ENCODE measurements at places on chromosomes 5 and 9. TPM values are rescaled to one million over a fixed set of nuclear protein-coding genes. Genes with fewer than 3 reads are reported as not detected.
A peak's percentile ranks its signal among the peaks of the same experiment; 100 is the strongest.

DNA sequence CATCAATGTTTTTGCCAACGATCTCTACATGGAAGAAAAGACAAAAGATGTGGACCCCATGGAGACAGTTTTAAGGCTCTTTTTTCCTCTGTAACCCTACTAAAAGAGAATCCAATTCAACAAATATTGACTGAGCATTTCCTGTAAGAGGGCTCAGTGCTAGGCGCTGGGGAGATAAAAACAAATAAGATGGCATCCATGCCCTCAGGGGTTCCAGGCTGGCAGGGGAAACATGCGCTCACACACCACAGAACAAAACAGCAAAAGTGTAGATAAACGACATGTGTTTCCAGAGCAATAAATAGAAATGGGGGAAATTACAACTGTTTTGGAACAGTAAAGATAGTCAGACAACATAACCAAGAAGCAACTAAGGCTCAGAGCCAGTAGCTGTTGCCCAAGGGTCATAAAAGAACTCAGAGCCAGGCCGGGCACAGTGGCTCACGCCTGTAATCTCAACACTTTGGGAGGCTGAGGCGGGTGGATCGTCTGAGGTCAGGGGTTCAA lies 25.2 kb downstream of the ZNF608 start:
- DNase-seq, result no peak
- H3K27me3 ChIP-seq, result no peaks in the 10 kb centered on the region
- no peaks in the 10 kb centered on the region for H3K36me3 ChIP-seq
- no peak overlapping the region for H3K27ac ChIP-seq

DNA sequence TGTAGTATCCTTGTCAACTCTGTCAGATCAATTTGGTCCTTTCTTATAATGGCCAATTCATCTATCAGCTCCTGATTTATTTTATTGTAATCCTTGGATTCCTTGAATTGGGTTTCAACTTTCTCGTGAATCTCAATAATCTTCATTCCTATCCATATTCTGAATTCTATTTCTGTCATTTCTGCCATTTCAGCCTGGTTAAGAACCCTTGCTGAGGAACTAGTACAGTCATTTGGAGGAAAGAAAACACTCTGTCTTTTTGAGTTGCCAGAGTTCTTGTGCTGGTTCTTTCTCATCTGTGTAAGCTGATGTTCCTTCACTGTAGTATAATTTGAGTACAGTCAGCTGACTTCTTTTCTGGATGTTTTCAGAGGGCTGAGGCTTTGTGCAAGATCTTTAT lies 84.5 kb downstream of the CETN3 start:
- H3K4me3 ChIP-seq, result no peak overlapping the region
- no peaks in the 10 kb centered on the region for H3K27me3 ChIP-seq
- no peaks in the 10 kb centered on the region for H3K36me3 ChIP-seq
- H3K27ac ChIP-seq, result no peak overlapping the region

- H3K27me3 ChIP-seq, result no peaks in the 10 kb centered on the region
- no peaks in the 10 kb centered on the region for H3K4me1 ChIP-seq
- peak overlapping the region; percentile 20 for H3K27ac ChIP-seq
- no peaks in the 10 kb centered on the region for H3K36me3 ChIP-seq
Observed at GRCh38 chr5:139710319-139711066, 62.3 kb downstream of the CXXC5 start.

Gene FOXD4
- 0.85 TPM for total RNA-seq

DNA sequence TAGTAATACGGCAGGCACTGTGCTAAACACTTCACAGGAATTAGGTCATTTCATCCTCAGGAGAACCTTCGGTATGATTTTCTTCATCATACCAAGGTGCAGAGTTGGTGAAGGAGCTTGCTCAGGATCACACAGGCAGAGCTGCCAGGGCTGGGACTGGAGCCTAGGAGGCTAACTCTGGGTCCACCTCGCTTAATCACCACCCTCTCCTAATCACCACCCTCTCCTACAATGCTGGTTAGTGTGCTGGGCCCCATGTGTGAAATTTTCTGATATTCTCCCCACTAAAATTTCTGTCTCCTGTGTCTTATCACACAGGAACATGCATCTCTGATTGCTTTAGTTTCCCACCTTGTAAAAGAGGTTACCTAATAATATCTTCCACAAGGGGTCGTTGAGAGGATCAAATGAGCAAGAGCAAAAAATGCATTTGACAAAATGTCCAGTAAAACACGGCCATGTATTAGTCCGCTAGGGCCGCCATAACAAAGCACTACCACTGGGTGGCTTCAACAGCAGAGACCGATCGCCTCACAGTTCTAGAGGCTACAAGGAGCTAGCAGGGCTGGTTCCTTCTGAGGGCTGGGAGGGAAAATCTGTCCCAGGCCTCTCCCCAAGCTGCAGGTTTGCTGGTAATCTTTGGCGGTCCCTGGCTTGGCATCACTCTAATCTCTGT lies 128.2 kb upstream of the NFIB start:
- no peak overlapping the region for H3K27ac ChIP-seq
- H3K27me3 ChIP-seq, result no peaks in the 10 kb centered on the region
- no peaks in the 10 kb centered on the region for H3K4me1 ChIP-seq
- H3K36me3 ChIP-seq, result no peaks in the 10 kb centered on the region
- no peak overlapping the region for H3K4me3 ChIP-seq

DNA sequence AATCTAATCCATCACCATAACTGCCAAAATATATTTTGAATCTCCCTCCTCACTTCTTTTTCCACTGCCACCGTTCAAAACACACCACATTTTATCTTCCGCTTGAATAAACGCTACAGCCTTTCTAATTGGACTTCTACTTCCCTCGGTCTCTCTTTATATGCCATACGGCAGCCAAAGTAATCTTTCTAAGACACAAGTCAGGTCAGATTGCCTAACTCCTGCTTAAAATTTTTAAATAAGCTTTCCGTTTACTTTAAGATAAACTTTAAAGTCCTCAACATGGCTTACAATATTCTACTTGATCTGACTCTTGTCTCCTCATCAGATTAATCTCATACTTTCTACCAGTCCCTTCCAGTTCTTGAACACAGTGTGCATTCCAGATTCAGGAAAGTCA lies 9.7 kb downstream of the AFF4 start:
- no peak overlapping the region for H3K27ac ChIP-seq
- no peaks in the 10 kb centered on the region for H3K27me3 ChIP-seq
- H3K4me3 ChIP-seq, result no peak overlapping the region
- no peaks in the 10 kb centered on the region for H3K4me1 ChIP-seq
- DNase-seq, result no peak

- no peaks in the 10 kb centered on the region for H3K27me3 ChIP-seq
- H3K27ac ChIP-seq, result no peak overlapping the region
- no peak overlapping the region for H3K4me3 ChIP-seq
- no peaks in the 10 kb centered on the region for H3K4me1 ChIP-seq
Observed at GRCh38 chr5:172085738-172086137, 79.3 kb upstream of the FBXW11 start.

DNA sequence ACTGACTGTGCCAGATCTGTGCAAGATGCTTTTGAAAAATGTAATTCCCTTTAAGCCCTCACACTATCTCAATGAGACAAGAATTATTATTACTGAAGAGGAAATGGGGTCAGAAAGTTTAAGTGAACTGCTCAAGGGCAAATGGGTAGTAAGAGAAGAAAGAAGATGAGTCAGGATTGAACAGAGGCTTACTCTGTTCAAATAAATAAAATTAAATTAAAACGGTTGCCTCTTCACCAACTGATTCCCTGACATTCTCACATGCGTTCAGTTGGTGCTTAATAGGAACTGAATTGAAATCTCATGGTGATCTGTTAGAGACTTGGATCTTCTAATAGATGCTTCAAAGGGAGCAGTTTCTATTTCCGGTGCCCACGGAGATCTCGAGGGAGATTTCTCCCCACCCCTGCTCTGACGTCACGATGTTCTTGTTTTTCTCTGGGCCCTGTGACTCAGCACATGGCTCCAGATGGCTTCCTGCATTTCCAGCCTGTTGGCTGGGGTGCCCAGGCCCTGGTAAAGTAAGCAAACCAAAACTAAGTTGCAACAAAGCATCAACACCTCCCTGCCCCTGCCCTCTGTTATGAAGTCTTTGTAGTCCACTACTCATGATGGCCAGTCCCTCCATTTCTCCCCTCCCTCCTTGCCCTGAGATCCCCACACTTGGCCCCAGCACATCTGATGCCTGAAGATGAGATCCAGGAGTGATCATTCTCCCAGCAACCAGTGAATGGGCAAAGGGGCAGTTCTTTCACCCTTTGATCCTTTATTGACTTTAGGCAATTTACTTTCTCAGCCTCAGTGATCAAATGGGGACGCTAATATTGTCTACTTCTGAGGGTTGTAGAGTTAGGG lies 106.1 kb upstream of the CPEB4 start:
- no peaks in the 10 kb centered on the region for H3K27me3 ChIP-seq
- DNase-seq, result peak; percentile 67
- peaks cover 6% of the 10 kb centered on the region for H3K4me1 ChIP-seq

DNA sequence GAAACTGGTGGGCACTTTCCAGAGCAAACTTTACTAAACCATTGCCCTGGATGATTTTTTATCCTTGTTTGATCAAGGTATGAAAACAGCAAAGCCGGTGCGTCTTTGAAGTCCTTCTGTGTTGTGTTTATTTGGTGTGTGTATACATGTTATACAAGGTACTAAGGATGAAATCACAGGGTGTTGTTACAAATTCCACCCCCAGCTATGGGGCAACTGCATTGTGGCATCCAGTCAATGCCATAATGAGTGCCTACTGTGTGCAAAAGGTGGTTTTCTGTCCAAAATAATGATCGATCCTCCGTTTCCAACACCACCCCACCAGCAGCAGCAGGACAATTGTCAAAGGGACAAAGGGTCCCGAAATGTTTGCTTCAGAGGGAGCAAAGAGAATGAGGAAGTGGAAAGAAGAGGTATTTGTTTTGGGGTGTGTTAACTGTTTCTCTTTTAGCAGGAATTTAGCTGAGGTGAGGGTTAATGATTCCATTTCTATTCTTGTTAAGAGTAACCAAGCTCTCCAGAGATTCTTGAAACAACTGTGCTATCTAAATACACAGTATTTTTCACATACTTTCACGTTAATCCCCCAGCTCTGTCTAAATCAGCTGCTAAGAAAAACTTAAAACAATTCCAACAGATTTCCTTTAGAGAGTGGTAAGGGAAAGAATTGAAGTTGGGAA lies 568.7 kb upstream of the KLF4 start:
- H3K4me3 ChIP-seq, result no peak overlapping the region
- H3K27me3 ChIP-seq, result no peaks in the 10 kb centered on the region
- peak overlapping the region; percentile 68 for H3K27ac ChIP-seq
- no peak for DNase-seq
- H3K36me3 ChIP-seq, result no peaks in the 10 kb centered on the region
- peaks cover 5% of the 10 kb centered on the region for H3K4me1 ChIP-seq

Gene AQP7
- 4.6 TPM for total RNA-seq

GRCh38 chr9:4678679-4679267 lies 596 bp upstream of the CDC37L1 start:
- peak overlapping the region; percentile 94 for H3K27ac ChIP-seq
- no peaks in the 10 kb centered on the region for H3K27me3 ChIP-seq
- peak overlapping the region; percentile 74 for H3K4me3 ChIP-seq

Gene LIFR
- 141 TPM for total RNA-seq

GRCh38 chr9:128635266-128636023 lies 21.2 kb downstream of the DYNC2I2 start:
- no peak overlapping the region for H3K4me3 ChIP-seq
- H3K27ac ChIP-seq, result peak overlapping the region; percentile 76
- H3K4me1 ChIP-seq, result peaks cover 4% of the 10 kb centered on the region
- no peaks in the 10 kb centered on the region for H3K36me3 ChIP-seq

Gene PPP3R2
- total RNA-seq, result 0.07 TPM

- H3K27ac ChIP-seq, result no peak overlapping the region
Observed at GRCh38 chr9:112572416-112572815, 85.8 kb downstream of the KIAA1958 start.

Gene CCL27
- total RNA-seq, result not detected

Gene DCTN3
- total RNA-seq, result 98.0 TPM

DNA sequence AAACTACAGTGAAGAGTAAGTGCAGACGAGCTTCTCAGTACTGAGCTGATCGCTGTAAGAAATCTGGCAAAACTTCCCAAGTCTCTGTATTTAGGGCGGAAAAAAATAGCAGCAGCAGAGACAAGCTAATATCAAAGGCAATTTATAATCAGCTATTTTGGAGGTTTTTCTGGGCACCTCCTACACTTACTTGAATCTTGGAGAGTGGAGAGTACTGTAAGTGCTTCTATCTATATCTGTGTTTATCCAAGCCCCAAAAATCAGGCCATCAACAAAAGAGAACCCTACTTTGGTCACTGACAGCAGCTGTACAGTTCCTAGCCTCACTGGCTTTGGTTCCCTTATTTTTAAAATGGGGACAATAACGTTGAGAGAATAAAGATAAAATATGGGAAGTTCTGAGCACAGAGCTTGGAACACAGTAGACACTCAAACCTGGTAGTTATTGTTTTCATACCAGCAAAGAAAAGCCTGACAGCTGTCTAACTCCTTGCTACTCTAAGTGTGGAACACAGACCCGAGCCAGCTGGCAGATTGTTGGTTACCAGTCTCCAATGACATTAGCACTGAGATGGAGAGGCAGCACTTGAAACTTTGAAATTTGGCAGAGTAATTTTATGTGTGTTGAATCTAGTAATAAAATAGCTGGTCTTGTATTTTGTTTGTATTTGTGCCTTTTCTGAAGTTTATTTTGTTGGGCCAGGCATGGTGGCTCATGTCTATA lies 96.0 kb upstream of the SLC28A3 start:
- no peak overlapping the region for H3K27ac ChIP-seq
- no peaks in the 10 kb centered on the region for H3K27me3 ChIP-seq
- no peaks in the 10 kb centered on the region for H3K36me3 ChIP-seq
- DNase-seq, result no peak
- H3K4me3 ChIP-seq, result no peak overlapping the region
- no peaks in the 10 kb centered on the region for H3K4me1 ChIP-seq

GRCh38 chr5:100550531-100551051 lies 15.4 kb downstream of the FAM174A start:
- H3K4me3 ChIP-seq, result no peak overlapping the region
- no peaks in the 10 kb centered on the region for H3K36me3 ChIP-seq
- H3K27ac ChIP-seq, result no peak overlapping the region
- no peaks in the 10 kb centered on the region for H3K27me3 ChIP-seq

Gene STX17
- 23.6 TPM for total RNA-seq

- no peaks in the 10 kb centered on the region for H3K27me3 ChIP-seq
- no peaks in the 10 kb centered on the region for H3K36me3 ChIP-seq
- H3K27ac ChIP-seq, result no peak overlapping the region
Observed at GRCh38 chr5:67310169-67310568, 113.6 kb upstream of the CD180 start.

Gene FBP2
- not detected for total RNA-seq

DNA sequence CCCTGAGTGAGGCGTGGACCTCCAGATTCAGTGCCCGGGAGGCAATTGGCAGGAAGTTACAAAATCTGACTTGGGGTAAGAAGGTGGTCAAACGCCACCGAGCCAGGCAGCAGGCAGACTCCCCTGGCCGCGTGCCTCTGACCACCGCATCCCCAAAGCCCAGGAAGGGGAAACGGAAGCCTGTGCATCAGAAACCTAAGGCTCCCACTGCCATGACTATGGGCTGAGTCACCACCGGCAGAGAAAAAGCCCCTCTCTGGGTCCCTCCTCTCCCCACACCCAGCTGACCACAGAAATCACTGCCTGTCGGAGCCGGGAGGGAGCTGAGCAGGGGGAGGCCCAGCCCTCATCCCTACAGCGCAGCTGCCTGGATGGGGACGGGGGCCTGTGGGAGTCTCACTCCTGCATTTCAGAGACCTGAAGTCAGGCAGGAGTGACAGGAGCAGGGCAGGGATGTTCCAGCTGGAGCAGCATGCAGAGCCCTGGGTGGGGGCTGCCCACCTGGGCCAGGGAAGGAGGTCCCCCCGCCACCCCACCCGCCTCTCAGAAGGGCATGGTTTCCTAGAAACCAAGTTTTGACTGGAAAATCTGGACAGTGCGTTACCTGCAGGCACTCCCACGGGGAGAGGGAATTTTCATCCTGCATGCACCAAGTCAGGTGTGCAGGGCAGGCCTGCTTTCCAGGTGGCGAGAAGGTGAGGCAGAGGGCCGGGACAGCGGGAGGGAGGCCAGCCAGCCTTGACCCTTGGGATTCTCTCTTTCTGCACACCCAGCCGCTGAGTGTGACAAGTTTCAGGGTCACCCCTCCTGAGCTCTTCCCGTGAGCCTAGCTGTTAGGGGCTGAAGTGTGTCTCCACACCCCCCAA lies 68.2 kb downstream of the LRSAM1 start:
- no peak overlapping the region for H3K4me3 ChIP-seq

Measured in uterus (tissue), 4 donors.